ENCODE measurements at places on chromosomes 2 and 18.

DNA sequence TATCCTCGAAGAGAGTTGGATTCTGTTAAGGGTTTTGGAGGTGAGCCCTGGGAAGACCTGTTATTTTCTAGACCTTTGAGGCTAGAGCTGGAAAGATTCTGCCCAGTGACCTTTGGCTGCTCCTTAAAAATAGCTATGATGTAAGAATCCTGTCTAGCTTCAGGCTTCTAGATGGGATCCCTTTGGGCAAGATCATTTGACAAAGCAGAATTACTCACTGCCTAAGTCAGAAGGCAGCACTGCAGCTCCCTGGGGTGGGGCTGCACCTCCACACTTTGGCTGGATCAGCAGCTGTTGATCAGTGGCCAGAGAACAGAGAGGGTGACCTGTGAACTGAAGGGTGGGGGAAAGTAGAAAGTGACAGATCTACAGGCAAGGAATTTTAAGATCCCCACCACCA lies 103.8 kb downstream of the ASAP2 start:
- DNase-seq: peak; percentile 45

DNA sequence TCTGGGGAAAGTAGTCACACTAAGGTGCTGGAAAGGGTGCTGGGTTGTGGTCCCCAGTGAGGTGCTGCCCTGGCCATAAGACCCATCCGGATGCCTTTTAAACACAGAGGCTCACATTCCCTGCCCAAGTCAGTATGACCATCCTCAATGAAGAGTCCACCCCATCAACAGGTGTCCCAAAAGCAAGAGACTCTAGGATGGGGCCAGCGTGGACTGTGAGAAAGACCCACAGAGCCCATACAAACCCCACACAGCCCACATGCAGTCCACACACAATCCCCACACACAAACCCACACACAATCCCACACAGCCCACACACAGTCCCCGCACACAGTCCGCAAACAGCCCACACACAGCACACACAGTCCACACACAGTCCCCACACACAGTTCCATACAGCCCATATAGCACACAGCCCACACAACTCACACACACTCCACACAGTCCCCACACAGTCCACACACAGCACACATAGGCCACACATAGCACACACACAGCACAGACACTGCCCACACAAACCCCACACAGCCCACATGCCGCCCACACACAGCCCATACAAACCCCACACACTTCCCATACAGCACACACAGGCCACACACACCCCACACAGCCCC lies 241.4 kb upstream of the SALL3 start:
- DNase-seq: no peak

DNA sequence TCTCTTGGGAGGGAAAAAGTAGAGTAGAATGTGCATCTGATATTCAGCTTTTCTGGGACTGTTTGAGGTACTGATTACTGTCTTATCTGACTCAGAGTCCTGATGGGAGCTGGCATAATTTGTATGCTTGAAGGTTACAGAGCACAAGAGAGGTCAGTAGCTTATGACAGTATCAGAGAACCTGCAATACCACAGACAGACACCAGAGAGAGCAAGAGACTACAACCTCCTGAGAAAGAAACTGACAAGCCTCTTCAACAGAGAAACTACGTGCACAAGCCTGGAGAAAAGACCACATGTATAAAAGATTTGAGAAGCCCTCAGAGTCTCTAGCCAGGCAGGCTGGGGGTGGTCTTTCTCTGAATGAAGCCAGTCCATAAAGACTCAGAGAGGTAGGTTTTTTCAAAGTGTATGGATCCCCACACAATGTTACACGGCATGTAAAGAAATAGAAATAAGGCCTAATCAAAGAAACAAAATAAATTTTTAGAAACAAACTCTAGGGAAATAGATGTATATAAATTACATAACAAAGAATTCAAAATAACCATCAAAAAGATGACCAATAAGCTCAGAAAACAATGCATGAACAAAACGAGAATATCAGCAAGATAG lies 568.3 kb downstream of the LRRTM4 start:
- DNase-seq: no peak

DNA sequence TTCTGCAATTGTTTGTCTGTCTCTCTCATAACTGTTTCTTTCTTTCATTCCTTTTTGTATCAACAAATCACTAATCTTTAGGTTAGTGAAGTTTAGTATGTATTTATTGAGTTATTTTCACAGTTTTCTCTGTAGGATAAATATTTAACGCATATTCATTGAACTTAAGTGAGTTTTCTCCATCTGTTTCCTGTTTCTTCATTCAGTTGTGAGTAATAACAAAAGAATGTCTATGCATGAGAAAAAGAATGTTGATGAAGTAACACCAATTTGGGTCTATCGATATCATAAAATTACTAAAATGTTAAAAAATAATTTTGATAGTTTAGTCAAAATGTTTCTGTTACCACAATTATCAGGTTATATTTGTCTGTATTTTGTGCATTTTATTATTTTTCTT lies 948.0 kb downstream of the DSC3 start:
- DNase-seq: peak; percentile 45

DNA sequence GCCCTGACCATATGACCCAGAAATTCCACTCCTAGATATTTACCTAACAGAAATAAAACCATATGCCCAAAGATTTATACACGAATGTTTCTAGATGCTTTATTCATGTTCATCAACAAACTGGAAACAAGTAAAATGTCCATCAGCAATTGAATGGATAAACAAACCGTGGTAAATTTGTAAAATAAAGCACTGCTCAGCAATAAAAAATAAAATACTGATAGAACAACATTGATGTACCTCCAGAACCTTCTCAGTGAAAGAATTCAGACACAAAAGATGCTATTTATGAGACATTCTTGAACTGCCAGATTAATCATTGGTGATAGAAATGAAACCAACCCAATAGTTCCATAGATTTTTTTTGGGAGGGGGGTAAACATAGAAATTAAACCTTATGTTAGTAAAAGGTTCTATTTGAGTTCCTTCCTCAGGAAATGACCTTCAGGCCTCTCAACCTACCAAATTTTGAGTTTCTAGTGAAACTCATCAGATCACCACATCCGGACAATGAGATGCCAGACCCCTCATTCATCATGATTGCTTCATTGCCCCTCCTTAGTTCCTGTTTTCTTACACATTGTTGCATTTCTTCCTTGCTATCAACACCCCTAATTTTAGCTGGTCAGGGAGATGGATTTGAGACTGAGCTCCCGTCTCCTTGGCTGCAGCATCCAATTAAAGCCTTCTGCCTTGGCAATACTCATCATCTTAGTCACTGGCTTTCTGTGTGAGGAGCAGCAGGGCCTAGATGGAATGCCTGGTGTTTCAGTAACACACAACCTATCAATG lies 203.5 kb downstream of the LPIN1 start:
- DNase-seq: no peak

GRCh38 chr2:129903586-129904425 lies 75.7 kb upstream of the RAB6C start:
- no peak for DNase-seq

GRCh38 chr2:59726228-59727120 lies 827.0 kb downstream of the BCL11A start:
- DNase-seq: no peak

DNA sequence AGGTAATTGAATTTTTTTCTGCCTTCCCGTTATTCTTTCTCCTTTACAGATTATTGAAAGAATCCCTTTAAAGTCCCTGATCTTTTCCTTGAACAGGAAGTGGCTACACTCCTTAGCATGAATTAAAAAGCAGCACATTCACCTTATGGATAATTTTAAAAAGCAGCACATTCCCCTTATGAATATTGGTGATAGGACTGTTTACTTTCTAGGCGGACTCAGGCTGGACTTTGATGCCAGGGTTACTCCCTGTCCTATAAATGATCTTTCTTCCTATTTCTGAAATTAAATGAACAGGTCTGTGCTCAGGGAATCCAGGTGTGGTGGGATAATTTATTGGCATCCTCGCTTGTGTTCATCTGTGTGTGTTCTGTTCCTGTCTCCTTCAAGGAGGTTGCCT lies 226.0 kb downstream of the DCDC2C start:
- DNase-seq: no peak

GRCh38 chr2:178828486-178828881 lies 21.3 kb upstream of the TTN start:
- no peak for DNase-seq
